GM03348 (cell line): ENCODE measurements at places on chromosomes 1 and 21.

DNA sequence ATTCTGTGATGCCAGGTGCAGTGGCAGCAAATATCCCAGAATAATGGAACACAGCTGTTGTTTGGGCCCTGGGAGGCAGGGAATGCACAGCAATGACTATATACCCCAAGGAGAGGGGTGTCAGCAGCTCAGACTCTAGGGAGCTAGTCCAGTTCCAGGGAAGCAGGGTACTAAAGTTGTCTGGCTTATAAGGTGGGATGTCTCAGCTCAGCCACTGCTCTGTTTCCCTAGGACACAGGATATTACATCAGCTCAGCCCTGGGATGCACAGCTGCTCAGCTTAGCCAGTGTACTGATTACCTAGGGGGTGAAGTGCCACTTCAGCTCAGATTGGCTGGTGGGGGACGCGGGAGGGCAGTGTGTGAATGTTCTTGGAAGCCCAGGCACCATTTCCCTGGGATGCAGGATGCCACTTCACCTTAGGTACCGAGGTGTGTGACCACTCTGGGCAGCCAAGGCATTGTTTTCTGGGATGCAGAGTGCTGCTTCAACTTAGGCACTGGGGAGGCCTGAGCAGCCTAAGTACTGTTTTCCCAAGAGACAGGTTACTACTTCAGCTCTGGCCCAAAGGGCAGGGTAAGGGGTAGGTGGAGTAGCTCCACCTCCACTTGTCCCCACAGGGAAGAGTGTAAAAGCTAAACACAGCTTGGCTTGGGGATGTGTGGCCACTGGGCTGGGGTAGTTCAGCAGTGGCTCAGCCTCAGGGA is 59.4 kb downstream of the DIPK1A start:
- DNase-seq = no peak

GRCh38 chr21:40177979-40178378 is 310.7 kb downstream of the PCP4 start:
- DNase-seq = no peak

- no peak for DNase-seq
Measured at GRCh38 chr1:187443939-187444338, 615.2 kb downstream of the PLA2G4A start.

DNA sequence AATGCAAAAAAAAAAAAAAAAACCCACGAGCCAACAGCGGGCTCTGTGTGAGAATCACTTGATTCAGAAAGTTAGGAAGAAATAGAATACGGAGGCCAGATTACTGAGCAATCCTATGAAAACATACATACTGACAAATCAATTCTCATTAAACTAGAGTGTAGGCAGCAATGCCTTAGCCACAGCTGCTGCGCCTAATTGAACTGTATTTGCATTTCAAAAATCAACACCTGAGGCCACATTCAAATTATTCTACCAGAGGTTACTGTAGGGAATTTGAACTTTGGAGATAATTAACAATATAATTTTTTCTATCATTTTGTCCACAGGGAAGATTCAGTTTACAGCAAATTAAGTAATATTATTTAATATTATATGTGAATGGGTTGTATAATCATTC is 138.4 kb upstream of the PLD5 start:
- no peak for DNase-seq

- no peak for DNase-seq
Measured at GRCh38 chr1:19035377-19036040, 79.0 kb upstream of the IFFO2 start.

GRCh38 chr1:107575226-107575625 is 389.8 kb downstream of the VAV3 start:
- no peak for DNase-seq

GRCh38 chr1:10514490-10515235 is 39.9 kb downstream of the PEX14 start:
- peak; percentile 50 for DNase-seq

GRCh38 chr21:33189237-33189636 is 40.5 kb upstream of the IFNAR2 start:
- DNase-seq = no peak

DNA sequence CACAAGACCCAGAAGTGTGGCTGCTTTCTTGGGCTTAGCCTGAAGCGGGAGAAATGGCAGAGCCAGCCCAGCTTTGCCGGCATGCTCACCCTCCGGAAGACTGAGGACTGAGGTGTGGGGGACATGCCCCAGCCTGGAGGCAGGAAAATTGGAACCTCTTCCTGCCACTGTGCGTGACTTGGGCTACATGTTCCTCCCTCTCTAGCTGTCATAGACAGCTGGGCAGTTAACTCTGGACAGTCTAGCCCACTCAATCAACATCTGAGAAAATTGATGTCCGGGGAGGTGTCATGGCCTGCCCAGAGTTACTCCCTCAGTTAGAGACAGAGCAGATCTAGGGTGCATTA is 59.7 kb downstream of the UBE2T start:
- DNase-seq = no peak

DNA sequence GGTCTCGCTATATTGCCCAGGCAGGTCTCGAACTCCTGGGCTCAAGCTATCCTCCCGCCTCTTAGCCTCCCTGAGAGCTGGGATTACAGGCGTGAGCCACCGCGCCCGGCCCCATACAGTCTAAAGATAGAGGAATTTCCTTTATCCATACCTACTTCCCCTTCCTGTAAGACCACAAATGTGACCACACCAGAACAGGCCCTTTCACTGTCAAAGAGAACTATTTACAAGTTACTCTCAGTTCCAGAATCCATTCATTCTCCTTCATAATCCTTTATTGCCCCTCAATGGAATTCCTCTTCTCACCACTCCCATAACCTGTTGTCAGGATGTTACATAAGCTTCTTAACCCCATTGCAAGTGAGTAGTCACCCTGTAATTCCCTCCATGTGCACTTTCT is 26.3 kb upstream of the SLC5A9 start:
- DNase-seq = no peak
